ENCODE measurements at places on chromosomes 2 and 18.

GRCh38 chr2:64515086-64515485 is 9.0 kb upstream of the AFTPH start:
- DNase-seq = no peak

GRCh38 chr2:51151490-51152140 is 119.7 kb upstream of the NRXN1 start:
- no peak for DNase-seq

DNA sequence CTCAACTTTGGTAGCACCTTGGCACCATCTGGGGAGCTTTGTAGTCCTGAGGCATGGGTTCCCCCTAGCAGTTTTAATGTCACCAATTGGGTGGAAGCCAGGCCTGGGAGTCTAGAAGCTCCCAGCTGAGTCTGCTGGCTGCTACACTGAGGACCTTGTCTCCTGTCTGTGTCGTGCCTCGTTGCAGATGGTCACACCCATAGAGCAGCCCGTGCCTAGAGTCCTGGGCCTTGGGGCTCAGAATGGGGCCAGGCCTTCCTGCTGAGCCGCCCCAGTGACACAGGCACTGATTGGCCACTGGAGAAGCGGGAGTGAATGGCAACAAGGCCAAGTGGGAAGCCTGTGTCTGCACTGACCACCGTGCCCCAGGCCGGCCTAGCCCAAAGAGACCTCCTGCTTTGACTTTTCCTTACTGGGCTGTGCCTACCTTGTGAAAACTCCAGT is 113.2 kb downstream of the SH3RF3 start:
- DNase-seq = no peak

DNA sequence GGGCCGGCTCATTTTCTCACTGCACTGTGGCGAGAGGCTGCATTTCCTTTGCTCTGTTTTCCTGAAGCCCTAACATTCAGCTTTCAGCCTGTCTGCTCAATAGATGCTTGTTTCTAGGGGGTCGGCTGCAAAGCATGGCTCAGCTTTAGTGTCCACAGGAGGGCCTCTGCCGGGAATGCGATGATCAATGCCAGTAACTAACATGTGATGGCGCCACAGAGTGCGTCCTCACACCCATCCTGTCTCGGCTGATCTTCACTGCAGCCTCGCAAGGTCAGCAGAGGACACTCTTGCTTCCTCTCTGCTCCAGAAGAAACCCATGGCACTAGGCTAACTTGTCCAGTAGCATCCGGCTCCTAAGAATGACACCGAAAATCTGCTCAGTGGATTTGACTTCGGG is 156.4 kb upstream of the PXDN start:
- DNase-seq = no peak

- no peak for DNase-seq
These were observed 3.8 kb upstream of the ATP6V1C2 start for GRCh38 chr2:10717628-10718027.

DNA sequence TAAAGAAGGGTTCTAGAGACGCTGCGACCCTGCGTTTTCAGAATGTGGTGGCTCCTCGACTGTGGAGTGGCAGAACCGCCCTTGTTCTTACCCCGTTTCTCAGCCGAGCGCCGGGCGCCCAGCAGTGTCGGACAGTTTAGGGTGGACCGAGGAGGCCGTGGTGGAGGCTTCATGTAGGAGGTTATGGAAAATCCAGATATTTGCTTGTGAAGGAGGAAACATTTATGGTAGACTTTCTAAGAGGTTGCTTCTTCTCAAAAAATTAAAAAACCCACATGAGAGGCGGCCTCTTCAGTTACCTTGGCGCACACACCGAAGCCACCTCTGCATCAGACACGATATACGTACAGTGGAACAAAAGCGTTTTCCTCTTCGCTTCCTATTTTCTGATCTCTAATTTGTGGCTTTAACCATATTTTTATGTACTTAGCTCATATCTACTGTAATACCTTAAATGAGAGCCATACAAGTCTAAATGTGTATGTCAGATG is 120.8 kb downstream of the NFATC1 start:
- no peak for DNase-seq

DNA sequence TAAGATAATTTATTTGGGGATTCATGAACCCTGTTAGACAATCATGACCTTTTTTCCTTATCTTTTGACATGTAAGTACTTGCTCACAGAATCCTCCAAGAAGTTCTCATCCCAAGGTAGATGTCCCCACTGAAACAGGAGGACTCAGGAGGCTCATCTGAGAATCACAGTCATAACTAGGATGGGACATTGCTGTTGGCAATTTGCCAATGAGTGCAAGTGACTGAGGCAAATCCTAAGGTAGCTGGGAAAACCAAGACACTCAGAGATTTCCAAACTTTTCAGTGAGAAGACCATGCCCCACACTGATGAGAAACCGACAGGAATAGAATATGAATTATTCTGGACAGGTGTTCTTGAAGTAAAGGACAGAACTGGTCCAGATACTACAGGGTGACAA is 735.0 kb downstream of the TMEM182 start:
- DNase-seq = no peak

GRCh38 chr2:81007104-81007503 is 702.6 kb upstream of the LRRTM1 start:
- DNase-seq = no peak

- no peak for DNase-seq
These were observed 138.1 kb downstream of the B3GNT2 start for GRCh38 chr2:62334009-62334408.

GRCh38 chr2:189624648-189625355 is 36.5 kb upstream of the ASNSD1 start:
- no peak for DNase-seq

DNA sequence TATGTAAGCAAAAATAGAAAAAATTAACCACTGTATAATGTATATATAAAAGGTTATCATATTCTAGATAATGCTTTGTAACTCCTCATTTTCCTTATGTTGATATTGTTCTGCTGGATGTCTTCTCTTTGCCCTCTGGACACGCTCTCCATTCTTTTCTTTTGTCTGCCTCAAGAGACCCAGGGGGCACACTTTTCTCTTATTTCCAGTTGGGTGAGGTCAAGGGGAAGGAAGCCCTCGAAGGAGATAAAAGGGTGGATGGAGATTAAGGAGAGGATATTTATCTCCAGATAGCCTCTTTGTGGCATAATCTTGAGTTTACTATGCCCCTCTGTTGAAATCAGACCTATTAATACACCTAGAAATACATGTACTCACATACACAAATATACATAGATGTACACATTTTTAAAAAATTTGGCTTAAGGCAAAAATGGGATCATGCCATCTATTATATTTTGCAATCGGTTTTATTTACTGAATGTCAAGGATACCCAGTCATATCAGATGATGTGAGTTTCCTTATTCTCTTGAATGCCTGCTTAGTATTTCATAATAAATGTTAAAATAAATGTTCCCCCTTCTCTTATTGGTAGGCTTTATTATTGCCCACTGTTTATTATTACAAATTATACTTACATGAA is 65.3 kb downstream of the LCLAT1 start:
- no peak for DNase-seq

DNA sequence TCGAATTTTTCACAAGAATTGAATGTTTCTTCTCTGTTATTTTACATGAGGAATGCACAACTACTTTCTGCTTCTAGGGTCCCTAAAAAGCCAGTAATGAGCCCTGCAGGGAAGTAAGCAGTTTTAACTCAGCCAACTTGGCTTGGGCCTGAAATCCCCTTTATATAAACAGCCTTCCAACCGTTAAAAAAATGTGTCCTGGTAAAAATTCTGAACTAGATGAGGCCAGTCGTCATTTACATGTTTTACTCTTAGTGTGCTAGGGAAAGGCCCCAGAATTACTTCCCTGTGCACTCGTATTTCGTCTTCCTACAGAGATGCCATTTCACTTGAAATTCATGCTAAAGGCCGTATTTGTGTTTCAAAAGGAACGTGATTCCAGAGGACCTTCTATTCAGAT is 42.4 kb upstream of the RPE start:
- DNase-seq = no peak

- no peak for DNase-seq
These were observed 345.3 kb upstream of the CDH20 start for GRCh38 chr18:60987963-60988362.

GRCh38 chr2:207412787-207413310 is 116.9 kb upstream of the CREB1 start:
- DNase-seq = no peak

DNA sequence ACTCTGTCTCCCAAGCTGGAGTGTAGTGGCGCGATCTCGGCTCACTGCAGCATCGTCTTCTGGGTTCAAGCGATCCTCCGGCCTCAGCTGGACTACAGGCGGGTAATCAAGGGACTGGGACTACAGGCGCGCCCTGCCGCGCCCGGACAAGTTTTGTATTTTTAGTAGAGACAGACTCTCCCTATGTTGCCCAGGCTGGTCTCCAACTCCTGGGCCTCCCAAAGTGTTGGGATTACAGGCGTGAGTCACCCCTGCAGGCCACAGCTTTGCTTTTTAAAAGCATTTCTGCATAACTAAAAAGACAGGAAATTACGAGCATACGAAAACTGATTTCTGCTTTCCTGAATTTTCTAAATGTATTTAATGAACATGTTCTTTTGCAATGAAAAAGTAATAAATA is 916 bp upstream of the OSBPL1A start:
- no peak for DNase-seq

DNA sequence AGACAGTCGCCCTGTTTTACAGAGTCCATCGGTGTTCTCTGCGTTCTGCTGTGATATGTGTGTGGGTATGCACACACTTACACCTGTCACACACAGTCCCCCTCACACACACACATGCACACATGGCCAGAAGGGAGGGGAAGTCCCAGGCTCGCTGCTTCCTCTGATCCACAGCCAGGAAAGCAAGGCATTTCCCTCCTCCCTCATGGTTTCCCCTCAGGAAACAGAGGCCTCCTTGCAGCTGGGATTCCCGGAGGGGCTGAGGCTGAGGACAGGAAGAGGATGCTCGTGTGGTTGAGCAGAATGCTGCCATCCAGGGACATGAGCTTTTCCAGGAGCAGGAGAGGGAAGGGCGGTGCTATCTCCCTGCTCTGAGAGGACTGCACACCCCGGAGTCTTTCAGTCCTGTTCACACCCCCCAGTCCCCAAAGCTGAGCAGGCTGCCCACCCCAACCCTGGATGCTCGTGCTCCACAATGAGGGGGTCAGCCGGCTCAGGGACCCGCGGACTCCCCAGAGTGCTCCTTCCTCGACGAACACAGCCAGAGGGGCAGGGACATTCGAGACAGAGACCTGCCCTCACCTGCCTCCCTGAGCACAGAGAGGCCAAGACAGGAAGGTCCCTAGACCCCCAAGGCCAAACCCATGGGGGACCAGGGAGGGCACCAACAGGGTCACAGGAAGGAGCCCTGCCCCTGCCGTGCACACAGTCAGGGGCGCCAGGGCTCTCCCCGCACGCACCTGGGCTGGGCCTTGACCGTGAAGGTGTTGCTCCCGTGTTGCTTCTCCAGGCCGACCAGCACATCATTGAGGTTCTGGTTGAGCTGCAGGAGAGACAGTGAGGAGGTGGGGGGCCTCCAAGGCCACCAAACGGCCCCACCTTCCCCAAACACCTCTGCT is 45.3 kb downstream of the BIN1 start:
- DNase-seq = no peak

DNA sequence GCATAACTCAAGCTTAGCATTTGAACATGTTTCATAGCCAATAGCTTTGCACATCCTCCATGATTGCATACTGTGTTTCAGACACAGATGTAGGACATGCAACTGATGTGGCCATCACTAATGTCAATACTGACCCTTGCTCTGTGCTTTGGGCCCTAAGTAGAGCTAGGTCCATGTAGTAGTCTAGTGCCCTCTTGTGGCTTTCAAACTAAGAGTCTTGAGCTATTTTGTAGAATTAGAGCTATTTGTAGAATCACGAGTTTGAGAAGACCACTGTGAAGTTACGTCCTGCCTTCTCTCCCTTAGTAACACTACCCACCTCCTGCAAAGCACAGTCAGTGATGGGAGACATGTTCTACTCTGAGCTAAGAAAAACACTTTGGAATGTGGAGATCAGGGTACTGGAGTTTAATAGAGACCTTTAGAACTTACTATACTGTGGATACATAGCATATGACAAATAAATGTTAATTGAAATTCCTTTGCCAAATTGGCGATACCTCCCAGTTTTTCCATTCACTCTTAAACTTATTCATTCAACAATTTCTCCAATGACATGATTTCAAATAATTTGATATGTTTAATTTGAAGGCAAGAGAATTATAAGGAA is 306.5 kb upstream of the TNP1 start:
- DNase-seq = no peak

DNA sequence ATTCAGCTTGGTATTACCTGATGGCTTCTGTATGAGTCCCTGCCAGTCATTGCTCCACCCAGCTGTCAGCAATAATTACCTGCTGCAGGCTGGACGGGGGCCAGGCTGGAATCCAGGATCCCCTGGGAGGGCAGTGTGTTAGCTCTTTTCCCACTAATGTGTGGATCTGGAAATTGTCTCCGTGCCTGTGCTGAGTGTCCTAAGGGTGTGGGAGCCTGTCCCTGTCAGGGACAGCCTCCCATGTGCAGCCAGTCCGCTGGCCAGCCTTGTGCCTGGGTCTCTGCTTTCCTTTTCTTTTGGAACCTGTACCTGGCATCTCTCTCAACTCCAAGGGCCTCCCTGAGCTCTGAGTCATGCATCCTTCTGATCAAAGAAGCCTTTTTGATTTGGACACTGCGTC is 107.2 kb upstream of the SPRED2 start:
- DNase-seq = no peak

DNA sequence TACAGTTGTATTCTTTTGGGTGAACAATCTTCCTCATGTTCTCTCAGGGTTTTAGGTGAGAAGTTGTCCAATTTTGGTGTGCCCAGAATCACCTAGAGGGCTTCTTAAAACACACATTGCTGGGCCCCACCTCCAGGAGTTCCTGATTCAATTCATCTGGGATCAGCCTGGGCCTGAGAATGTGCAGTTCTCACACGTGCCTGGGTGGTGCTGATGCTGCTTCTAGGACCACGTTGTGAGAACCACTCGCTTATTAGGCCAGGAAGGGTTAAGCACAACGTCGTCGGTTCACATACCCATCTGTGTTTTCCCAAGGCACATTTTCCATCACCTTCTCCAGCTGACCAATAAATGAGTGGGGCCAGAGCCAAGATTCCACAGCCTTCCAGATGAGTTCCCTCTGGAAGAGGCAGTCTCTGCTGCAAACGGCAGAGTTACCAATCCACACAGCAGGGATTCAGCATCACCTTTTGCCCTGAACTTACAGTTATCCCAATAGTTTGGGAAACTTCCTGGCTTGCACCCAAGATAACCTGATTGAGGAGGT is 277.7 kb upstream of the HNRNPA3 start:
- no peak for DNase-seq

GRCh38 chr2:202771741-202772460 is 99.7 kb downstream of the ICA1L start:
- DNase-seq = no peak

GRCh38 chr18:44325903-44326635 is 354.6 kb upstream of the SETBP1 start:
- DNase-seq = no peak
